ENCODE measurements at places on chromosomes 5 and 9.

DNA sequence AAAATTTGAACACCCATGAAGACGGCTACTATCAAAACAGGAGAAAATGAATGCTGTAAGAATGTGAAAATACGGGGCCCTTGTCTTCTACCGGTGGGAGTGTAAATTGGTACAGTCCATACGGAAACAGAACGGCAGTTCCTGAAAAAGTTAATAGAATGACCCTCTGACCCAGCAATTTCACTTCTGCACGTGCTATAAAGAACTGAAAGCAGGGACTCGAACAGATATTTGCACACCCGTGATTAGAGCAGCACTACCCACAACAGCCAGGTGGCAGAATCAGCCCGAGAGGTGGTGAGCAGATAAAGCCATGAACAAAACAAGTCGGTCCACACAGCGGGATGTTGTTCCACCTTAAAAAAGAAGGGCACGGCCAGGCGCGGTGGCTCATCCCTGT lies 22.6 kb upstream of the SLC12A7 start:
- no peak for DNase-seq

GRCh38 chr9:135958485-135958884 lies 2.7 kb downstream of the UBAC1 start:
- DNase-seq, result no peak

- DNase-seq, result no peak
Observed at GRCh38 chr9:97635026-97635425, 1.4 kb downstream of the NCBP1 start.

DNA sequence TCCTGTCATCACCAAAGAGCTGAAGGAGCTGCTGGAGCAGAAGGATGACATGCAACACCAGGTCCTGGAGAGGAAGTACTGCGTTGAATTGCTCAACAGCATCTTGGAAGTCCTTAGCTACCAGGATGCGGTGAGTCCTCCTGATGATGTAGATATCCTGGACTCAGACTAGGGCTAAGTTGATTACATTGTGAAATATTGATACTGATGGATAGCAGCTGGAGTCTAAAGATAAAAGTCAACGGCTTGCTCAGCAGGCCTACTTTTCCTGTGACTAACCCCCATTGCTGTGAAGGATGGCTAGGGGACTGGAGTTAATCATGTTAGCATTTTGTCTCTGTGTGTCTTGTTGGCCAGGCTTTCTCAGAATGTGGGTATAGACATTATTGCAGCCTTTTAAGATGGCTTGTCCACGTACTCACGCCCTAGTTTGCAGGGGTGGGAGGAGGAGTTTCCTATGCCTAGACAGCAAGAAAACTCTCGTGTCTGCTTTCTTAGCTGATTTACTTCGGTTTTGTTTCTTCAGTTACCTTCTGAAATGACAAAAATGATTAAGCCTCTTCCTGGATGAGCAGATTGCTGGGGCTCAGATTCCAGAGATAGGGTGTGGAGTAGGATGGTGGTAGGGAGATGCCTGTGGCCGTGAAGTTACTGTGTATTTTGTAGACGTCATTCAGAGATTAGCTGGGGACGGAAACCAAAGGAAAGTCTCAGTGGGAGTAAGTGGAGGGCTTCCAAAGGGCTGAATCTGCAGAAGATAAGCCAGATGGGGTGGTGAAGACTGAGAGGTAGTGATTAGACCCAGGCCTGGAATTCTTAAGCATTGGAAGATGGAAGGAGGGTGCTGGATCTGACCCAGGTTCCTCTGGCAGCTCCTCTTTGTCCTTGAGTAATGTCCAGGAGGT lies 166.3 kb downstream of the DOCK2 start:
- no peak for DNase-seq

- DNase-seq, result peak; percentile 40
Observed at GRCh38 chr5:14676320-14676719, 11.8 kb downstream of the OTULIN start.

DNA sequence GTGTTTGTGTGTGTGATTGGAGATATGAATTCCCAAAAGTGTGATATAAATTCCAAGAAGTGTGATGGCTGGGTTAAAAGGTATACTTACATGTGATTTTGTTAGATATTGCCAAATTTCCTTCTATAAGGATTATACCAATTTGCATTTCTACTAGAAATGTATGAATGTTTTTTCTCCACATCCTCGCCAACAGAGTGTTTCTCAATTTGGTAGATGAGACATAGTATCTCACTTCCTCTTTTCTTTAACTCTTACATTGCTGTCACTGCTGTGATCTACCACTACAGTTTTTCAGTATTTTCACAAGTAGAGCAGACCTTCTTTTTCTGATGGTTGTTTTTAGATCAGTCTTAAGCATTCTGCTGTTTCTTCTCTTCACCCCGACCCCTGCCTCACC lies 111.3 kb downstream of the FER start:
- no peak for DNase-seq

DNA sequence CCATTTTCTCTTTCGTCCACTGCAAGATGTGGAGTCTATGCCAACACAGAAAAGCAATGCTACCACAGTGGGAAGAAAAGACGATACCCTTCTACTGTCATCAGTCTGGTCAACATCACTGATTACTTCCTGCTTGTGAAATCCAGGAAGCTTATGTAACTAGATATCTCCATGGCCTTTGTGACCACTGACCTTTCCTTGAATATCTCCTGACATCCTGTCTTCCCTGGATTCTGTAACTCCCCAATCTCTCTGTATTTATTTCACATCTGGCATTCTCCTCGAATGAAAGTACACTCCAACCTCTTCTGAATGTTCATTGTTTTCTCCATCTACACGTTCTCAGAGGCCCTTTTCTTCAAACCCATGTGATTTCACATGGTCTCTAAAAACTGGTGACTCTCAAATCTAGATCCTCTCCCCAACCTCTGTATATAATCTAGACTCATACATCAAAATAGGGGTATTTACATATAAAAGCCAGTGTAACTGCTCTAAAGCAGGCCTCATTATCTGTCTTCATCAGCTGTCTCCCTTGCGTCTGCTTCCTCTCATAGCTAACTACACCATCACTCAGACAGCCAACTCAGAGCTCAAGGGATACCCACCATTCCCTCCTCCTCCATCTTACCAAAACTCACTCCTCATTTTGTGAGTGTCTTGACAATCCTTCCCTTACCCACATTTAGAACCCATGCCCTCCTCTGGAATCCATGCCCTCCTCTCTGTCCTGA lies 156.8 kb downstream of the SEMA5A start:
- DNase-seq, result no peak

- no peak for DNase-seq
Observed at GRCh38 chr5:132322266-132322665, 28.1 kb downstream of the SLC22A4 start.

DNA sequence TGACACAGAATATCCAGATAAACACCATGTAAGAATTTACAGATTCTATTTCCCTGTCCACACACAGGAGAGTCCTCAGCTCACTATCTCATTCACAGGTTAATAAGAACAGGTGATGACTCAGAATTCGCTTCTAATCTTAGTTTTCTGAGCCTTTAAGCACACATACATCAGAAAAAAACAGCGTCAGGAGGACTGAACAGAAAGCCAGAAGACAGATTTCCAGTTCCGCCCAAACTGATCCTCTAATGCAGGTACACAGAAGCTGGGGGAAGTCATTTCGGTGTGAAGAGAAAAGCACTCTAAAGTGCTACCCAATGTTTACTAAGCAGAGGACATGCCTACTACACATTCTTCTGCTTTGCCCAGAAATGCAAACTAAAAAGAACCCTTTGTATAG lies 1.6 kb downstream of the CEMIP2 start:
- peak; percentile 70 for DNase-seq

- no peak for DNase-seq
Observed at GRCh38 chr5:159951834-159952233, 35.6 kb downstream of the ADRA1B start.

DNA sequence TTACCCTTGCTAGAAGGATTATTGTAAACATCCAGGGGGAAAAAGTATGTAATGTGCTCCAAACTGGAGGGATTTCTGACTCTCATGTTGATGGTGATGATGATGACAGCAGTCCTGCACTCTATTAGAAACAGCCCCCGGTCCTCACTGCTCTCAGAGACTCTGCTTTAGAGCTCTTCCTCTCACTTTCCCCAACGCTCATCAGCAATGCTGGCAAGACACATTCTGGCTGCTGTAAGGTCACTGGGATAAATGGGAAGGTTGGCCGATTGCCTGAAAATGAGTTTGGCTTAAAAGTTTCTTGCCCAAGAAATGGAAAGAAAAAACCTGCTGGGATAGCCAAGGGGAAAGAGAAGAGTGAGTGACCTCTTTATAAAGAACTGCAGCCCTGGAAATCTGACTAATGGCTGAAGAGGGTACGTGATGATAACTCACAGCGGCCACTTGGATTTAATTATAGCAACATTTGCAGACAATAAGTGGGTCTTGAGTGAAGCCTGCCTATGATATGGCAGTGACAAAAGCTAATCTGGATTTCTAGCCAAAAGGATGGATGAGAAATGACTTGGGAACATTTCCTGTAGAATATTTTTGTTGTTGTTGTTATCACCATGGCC lies 235.8 kb downstream of the TMEM38B start:
- DNase-seq, result no peak

Data from CD4-positive, alpha-beta T cell treated with Interleukin-2 at 100 ng/mL for 4 hours (primary cell).